ENCODE measurements at places on chromosomes 1 and 21.

DNA sequence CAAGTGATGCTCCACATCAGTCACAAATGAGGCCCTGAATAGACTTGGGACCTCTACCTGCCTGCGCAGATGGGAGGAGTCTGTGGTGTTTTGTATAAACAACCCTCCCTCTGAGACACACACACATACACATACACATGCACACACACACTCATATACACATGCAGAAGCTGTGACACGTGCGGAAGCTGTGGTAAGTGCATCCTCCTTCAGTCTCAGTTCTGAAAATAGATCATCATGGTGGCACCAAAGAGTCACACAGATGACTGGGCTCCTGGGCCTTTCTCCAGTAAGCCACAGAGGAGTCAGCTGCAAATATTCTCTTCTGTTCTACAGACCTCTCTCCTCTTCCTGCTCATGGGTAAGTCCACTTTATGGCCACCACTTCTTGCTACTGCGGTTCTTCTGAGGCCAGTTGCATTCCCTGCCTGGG lies at the start of gene LY9:
Gene LY9, plus strand, starts transcription at position 224 of the 433 bp plus-strand sequence. Its CDS starts 14 bp downstream, at position 238.
- no peak for DNase-seq

DNA sequence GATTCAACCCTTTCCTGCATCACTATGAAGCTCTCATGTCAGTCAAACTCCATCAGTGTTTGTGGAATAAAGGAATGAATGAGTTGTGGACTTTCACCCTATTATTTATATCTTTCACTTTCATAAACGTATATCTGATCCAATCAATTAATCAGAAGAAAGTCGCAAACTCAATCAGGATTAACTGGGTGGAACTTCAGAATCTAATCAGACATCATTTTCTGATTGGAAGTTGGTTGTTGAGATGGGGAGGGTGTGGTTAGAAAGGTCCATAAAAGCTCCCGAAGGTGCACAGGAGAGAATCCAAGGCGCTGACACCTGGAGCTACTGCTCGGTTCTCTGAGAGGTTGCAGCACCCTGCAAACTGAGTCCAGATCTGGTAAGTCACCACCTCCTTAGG lies at the start of gene PRAMEF12:
Gene PRAMEF12, plus strand, starts transcription at position 301 of the 400 bp plus-strand sequence. CDS start 1,130 bp downstream, outside the sequence.
- DNase-seq: no peak

DNA sequence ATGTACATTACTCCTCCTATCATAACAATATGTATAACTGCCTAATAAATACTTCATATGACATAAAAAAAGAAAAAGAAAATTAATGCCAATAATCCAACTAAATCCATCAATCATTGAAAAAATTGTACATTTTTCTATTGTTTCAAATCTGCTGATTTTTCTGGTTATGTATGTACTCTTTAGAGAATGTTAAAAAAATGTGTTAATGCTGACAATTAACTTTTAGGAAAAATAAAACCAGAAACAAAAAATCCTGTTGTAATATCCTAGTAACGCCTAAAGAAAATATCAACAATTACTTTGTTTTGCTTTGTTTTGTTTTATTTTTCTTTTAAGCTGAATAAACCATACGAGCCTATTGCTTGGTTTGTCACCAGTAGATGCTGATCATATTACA lies 213.9 kb upstream of the USP25 start:
- DNase-seq: no peak

DNA sequence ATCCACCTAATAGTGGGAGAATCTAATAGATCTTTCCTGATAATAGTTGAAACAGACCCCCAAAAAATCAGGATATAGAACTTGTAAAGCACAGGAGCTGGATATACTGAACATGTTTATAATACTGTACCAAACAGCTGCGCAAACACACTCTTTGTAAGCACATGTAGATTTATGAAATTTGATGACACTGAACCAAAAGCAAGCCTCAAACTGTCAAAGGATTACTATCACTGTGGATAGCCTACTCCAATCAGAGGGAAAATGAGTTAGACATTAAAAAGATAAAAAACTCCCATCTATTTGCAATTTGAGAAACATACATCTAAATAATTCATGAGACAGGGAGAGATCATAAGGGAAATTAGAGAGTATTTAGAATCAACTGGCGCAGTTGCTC lies 26.1 kb downstream of the RCAN3 start:
- DNase-seq: no peak

GRCh38 chr1:10834770-10835412 lies 38.4 kb upstream of the CASZ1 start:
- no peak for DNase-seq

GRCh38 chr1:171219346-171220080 lies 28.8 kb upstream of the FMO1 start:
- no peak for DNase-seq

DNA sequence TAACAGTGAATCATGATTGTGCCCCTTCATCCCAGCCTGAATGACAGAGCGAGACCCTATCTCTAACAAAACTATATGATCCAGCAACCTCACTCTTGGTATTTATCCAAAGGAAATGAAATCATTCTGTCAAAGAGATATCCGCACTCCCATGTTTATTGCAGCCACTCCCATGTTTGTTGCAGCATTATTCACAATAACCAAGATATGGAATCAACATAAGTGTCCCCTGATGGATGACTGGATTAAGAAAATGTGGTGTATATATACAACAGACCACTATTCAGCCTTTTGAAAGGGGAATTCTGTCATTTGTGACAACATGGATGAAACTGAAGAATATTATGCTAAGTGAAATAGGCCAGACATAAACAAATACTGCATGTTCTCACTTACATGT lies 44.4 kb downstream of the TRMT1L start:
- no peak for DNase-seq
